ENCODE measurements at places on chromosomes 4 and X.

DNA sequence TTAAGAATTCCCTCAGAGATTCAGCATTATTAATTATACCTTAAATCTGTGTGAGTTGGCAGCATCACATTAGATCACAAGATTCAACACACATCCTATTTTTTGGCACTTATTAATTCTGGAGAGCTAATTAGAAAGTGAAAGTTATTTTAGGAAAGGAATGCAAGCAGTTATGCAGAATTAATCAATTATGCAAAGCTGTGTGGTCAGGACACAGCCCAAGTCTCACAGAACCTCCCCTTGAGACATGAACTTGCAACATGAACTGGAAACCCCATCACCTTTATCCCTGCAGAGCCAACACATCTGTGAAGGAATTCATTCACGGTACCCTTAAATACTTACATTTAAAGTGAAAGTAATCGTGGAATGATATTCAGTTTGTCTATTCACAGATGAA, 80.5 kb downstream of the TSPAN5 start:
- no peak for DNase-seq

DNA sequence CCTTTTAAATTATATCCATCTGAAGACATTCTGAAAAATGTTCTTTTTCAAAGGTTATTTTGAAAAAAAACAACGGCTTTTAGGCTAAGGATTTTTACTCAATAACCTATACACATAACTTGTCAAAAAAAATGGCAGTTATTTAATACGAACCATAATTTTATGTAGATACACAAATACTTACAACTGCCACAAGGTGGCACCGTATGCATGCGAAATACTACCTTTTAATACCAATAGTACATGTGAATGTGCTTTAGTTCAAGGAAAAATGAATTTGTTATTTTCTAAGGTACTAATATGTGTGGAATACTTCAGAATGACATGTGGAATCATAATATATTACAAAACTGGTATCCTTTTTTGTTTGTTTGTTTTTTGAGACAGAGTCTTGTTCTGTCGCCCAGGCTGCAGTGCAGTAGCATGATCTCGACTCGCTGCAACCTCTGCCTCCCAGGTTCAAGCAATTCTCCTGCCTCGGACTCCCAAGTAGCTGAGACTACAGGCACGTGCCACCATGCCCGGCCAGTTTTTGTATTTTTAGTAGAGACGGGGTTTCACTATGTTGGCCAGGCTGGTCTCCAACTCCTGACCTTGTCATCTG, 4.6 kb upstream of the MAD2L1 start:
- DNase-seq: no peak

DNA sequence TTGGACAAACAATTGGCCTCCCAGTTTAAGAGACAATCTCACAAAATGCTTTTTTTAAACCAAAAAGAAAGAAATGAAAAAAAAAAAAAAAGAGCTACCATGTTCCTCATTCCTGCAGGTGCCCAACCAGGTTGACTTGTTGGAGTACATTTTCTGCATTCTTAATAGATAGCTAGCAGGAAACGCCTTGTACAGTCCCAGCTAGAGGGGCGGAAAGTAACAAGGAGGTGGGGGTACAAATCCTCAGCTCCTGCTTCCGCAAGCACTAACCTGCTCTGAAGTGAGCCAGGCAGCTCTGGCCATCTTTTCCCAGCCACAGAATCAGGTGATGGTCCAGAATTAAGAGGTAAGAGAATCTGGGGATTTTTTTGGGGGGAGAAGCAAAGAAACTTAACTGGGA, at the start of gene VGLL1:
Gene VGLL1, plus strand, starts transcription at position 265 of the 400 bp plus-strand sequence. CDS start 3,806 bp downstream, outside the sequence.
- no peak for DNase-seq

- DNase-seq: no peak
Measured at GRCh38 chrX:40733706-40734105, 1.6 kb downstream of the MED14 start.

DNA sequence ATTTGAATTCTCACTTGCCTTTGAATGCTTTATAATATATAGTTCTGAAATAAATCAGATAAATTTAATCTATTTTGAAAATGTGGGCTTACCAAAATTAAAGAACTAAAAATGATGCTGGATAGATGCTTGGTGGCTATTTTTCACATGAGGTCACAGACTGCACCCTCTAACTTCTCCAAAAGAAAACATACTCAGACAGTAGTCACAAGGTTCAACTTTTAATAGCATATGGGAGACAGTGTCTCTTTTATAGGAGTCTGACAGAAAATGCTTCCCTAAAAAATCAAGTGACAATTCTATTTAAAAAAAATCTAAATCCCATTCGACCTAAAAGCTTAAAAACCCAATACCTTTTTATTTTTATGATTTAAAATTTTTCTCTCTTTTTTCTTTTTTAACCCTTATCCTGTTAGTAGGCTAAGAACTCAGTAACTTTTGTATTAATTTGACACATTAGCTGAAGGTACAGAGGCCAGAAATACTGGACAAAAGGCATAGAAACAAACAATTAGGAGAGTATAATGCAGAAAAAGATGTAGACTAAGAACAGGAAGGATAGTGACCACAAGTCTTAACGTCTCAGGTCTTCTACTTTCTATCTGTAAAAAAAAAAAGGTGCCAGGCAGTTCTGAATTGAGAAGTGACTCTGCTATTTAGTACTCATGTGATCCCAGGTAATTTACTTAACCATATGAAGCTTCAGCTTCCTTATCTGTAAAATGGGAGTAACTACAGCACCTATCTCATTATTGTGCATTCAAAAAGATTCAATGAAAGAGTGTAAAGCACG, 7.6 kb downstream of the TIGD4 start:
- DNase-seq: no peak

DNA sequence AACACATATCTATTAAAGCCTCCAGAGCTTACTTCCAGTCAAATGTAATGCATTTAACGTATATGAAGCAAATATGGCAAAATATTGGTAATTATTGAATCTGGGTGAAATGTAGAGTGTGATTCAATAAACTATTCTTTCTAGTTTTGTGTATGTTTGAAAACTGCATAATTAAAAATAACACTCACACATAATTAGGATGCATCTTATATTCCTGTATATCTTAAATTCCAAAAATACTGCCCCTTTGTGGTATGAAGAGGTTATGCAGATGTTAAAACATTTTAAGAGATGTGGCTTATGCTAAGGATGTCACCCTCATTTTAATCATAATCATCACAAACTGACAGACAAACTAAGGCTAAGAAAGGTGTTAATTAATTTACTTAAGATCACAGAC, 182.9 kb downstream of the COX18 start:
- no peak for DNase-seq

DNA sequence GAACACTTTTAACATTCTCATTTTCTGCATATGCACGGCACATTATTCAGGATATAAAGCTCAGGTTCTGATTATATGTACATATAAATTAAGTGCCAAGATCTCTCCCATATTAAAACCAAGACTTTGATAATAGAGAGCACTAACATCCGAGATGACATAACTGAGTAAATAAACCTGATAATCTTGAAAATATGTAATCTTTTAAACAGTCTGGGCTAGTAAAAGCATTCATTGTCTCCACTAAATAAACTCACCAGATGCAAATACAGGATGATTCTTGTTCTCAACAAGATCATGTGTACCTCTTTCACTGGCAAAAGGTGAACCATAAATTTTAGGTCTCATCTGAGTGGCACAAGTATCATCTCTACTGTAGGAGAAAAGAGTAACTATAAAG, 942.2 kb downstream of the TRAM1L1 start:
- no peak for DNase-seq

- no peak for DNase-seq
Measured at GRCh38 chr4:132709056-132709455, 440.0 kb upstream of the PCDH10 start.

DNA sequence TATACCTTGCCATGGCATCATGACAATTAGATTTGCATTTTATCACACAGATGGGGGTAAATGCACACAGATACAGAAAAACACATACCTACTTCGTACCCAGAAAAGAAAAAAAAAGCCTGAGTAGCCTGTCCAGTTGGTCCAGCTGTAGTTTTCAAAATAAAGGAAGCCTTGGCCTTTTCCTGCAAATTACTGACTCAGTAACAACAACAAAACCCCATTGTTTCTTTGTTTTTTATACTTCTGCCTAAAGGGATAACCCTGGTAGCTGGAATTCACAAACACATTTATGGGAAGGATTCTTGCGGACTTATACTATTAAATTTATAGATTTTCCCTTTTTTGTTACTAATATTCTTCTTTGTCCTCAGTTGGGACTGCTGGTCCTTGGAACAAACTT, 156.4 kb upstream of the PCDH10 start:
- no peak for DNase-seq

- DNase-seq: no peak
Measured at GRCh38 chrX:108219949-108220601, 128.5 kb downstream of the ATG4A start.

DNA sequence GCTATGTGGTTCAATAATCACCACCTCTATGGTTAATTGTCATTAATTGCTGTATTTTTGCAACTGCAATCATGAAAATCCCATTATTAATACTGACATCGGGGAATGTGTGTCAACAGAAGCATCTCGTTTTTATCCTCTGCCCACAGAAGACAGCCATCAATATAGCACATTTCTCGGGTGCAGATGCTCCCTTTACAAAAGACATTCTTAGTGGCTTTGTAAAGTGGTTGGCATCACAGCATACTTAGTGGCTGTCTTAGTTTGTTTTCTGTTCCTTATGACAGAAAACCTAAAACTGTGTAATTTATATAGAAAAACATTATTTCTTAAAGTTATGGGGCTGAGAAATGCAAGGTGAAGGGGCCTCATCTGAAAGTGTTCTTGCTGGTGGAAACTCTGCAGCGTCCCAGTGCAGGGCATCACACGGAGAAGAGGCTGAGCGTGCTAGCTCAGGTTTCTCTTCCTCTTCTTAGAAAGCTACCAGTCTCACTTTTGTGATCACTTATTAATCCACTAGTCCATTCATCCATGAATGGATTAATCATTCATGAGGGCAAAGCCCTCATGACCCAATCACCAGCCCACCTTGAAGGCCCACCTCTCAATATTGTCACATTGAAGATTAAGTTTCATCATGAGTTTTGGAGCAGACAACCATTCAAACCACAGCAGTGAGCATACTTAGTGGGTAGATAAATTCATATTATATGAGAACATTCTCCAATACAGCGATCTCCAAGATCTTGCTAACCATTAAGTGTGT, 1067.7 kb upstream of the PABPC4L start:
- DNase-seq: no peak

GRCh38 chr4:129455482-129455881, 359.5 kb downstream of the C4orf33 start:
- DNase-seq: no peak

DNA sequence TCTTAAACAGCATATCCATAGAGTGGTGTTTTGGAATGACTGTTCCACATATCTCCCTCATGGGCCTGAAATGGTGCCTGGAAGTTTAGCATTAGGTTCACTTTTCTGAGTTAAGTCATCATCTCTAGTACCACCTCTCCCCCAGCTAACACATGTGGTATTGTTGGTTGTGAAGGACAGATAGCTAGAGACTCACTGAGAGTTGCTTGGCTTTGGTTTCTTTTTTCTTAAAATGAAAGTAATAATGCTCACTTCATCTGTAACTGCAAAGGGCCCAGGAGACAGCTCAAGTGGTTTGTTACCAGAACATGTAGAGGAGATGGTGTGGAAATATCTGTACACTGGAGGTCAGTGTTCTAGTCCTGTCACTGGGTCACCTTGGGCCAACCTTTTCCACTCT, 90.9 kb downstream of the EFNB1 start:
- no peak for DNase-seq

DNA sequence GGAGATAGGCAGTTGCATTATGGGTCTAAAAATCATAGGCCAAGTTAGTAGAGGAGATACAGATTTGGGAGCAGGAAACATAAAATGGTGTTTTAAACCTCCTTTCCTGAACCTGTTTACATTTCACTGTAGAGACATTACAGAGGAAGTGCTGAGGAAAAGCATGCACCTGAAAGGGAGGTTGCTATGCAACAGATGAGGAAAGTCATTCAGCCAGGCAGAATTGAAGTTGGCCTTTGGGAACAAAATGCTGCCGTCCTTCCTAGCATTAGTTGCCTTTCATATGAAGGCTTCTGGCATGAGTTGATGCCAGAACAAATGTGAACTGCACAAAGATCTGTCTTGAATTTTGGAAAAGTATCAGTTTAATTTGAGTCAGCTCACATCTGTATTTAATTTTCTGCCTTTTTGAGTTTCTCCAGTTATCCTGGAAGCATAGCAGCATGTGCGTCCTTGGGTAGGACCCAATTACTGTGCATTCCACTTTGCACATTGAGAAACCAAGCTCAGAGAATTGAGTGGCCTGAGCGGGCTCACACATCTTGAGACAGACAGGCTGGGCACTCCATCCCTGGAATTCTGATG, 38.2 kb downstream of the MAGED1 start:
- DNase-seq: no peak

- no peak for DNase-seq
Measured at GRCh38 chrX:153637121-153638040, 9.6 kb upstream of the DUSP9 start.

DNA sequence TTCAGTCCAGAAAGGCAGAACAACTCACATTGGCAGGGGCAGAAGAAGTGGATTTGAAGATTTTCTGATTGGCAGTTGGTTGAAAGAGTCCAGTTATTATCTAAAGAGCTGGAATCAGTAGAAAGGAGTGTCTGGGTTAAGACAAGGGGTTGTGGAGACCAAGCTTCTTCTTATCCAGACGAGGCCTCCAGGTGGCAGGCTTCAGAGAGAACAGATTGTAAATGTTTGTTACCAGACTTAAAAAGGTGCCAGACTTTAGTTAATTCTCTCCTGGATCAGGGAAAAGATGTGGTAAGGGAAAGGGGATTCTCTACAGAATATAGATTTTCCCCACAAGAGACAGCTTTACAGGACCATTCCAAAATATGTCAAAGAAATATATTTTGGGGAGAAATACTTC, 36.7 kb upstream of the TLR3 start:
- DNase-seq: no peak

GRCh38 chr4:54707406-54707805, 49.6 kb downstream of the KIT start:
- DNase-seq: no peak

- DNase-seq: no peak
Measured at GRCh38 chr4:176258135-176258534, 10.9 kb downstream of the ASB5 start.

- DNase-seq: no peak
Measured at GRCh38 chrX:13266641-13267345, 53.1 kb downstream of the ATXN3L start.

DNA sequence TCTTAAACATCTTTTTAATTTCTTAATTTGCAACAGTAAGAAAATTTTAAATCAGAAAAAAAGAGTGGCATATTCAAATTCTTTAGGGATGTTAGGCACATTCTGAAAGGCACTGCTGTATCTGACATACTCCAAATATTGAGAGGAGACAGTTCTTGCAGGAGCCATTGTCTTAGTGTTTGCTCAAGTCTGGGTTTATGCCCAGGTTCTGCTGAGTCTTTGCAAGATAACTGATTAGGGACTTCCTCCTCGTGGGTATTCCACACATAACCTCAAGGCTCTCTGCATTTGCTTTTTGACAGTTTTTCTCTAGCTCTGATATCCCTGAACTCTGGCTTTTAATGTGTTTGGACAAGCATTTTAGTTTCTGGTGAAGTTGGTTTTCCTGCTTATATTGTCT, 52.6 kb downstream of the RPS3A start:
- DNase-seq: no peak

Data from stimulated activated CD8-positive, alpha-beta memory T cell treated with anti-CD3 and anti-CD28 coated beads, Interleukin-2, amount 100 ng/mL, for 1 hour (primary cell).